Chondrocyte (in vitro differentiated cells): ENCODE measurements at places on chromosomes 3 and 15. TPM values are rescaled to one million over a fixed set of nuclear protein-coding genes. Genes with fewer than 3 reads are reported as not detected.

- no peak overlapping the region for H3K27ac ChIP-seq
- no peak for DNase-seq
Measured at GRCh38 chr3:38541806-38542205, 45.7 kb downstream of the EXOG start.

DNA sequence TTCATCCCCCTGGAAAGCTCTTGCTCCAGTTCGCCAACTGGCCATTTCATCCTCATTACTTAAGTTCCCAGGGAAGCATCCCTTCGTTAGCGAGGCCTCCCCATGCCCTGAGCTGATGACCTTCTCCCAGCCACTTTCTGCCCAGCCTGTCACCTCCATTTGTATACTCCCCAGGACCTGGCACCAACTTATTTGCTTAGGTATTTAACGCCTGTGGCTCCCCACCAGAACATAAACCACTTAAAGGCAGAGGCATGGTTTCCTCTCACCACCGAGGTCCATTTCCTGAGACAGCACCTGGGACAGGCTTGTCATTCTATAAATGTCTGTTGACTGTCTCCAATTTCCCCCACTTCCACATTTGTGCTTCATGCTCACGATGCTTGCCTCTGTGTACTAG, 189.0 kb downstream of the ZNF621 start:
- peaks cover 3% of the 10 kb centered on the region for H3K36me3 ChIP-seq
- H3K27ac ChIP-seq, result no peak overlapping the region
- DNase-seq, result no peak

The KLHL40 gene
- not detected in 3 replicates for total RNA-seq

- H3K27me3 ChIP-seq, result peaks cover 5% of the 10 kb centered on the region
- no peaks in the 10 kb centered on the region for H3K36me3 ChIP-seq
- peaks cover 18% of the 10 kb centered on the region for H3K4me1 ChIP-seq
Measured at GRCh38 chr3:160612386-160613075, 47.2 kb upstream of the KPNA4 start.

GRCh38 chr3:127997961-127998360, 54.3 kb upstream of the SEC61A1 start:
- no peak overlapping the region for H3K4me3 ChIP-seq
- DNase-seq, result no peak
- H3K27me3 ChIP-seq, result peaks cover 20% of the 10 kb centered on the region
- H3K27ac ChIP-seq, result no peak overlapping the region
- peaks cover 2% of the 10 kb centered on the region for H3K36me3 ChIP-seq

DNA sequence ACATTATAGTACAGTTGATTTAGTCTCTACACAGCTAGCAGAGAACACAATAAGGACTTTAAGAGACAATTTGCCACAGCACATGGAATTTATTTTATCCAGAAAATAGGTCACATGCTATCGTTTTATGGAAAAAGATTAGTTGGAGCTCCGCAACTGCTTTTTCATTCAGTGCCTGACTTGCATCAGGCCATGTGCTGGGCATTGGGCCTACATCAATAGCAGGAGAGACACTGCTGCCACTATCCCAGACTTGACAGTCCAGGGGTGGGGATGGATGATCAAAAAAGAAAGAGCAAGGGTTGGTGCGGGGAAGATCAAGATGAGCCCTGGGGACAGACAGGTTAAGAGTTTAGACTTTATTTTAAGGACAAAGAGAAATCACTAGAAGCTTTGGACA, 75.2 kb upstream of the C3orf80 start:
- H3K4me3 ChIP-seq, result no peak overlapping the region
- no peak overlapping the region for H3K27ac ChIP-seq
- DNase-seq, result no peak
- H3K36me3 ChIP-seq, result no peaks in the 10 kb centered on the region
- peaks cover 15% of the 10 kb centered on the region for H3K4me1 ChIP-seq
- no peaks in the 10 kb centered on the region for H3K27me3 ChIP-seq

- no peaks in the 10 kb centered on the region for H3K36me3 ChIP-seq
- peaks cover 3% of the 10 kb centered on the region for H3K4me1 ChIP-seq
- H3K4me3 ChIP-seq, result no peak overlapping the region
- DNase-seq, result no peak
- H3K27me3 ChIP-seq, result peaks cover 37% of the 10 kb centered on the region
Measured at GRCh38 chr3:194384156-194384555, 14.6 kb upstream of the LRRC15 start.
